ENCODE measurements at places on chromosomes 16 and 17.

GRCh38 chr16:61366006-61366405, 670.2 kb downstream of the CDH8 start:
- DNase-seq, result no peak

- DNase-seq, result no peak
These were observed 276.9 kb downstream of the SHISA9 start for GRCh38 chr16:13178318-13178717.

- DNase-seq, result no peak
These were observed 15.8 kb downstream of the MYL4 start for GRCh38 chr17:47224966-47225365.

DNA sequence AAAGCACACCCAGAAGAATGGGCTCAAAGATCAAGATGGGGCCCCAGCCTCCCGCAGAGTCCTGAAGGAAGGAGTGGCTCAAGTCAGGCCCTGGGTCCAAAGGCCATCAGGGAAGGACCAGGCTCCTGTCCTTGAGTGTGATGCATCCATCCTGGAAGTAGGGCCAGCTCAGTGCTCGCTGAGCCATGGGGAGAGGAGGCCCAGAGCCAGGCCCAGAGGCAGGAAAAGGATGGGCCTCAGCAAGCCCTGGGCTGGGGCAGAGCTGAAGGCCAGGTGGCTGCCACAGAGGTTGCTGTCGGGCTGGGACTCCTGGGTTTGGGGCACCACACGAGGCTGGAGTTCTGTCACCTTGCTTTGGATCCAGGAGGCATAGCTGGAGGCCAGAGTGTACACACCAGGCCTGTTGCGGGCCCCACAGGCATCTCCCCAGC, 3.7 kb downstream of the PRSS8 start:
- no peak for DNase-seq
